Stimulated activated CD4-positive, alpha-beta T cell treated with anti-CD3 and anti-CD28 coated beads, Interleukin-12 subunit alpha, Interleukin-12 subunit beta, amount 100 ng/mL, for 48 hours (primary cell): ENCODE measurements at places on chromosomes 1 and 21.
A peak's percentile ranks its signal among the peaks of the same experiment; 100 is the strongest.

- DNase-seq, result peak; percentile 60
These were observed 712 bp downstream of the DEGS1 start for GRCh38 chr1:224183591-224184312.

- peak; percentile 4 for DNase-seq
These were observed 75.2 kb downstream of the NFIA start for GRCh38 chr1:61157468-61157987.

- no peak for DNase-seq
These were observed 26.4 kb downstream of the QSOX1 start for GRCh38 chr1:180181048-180181447.

DNA sequence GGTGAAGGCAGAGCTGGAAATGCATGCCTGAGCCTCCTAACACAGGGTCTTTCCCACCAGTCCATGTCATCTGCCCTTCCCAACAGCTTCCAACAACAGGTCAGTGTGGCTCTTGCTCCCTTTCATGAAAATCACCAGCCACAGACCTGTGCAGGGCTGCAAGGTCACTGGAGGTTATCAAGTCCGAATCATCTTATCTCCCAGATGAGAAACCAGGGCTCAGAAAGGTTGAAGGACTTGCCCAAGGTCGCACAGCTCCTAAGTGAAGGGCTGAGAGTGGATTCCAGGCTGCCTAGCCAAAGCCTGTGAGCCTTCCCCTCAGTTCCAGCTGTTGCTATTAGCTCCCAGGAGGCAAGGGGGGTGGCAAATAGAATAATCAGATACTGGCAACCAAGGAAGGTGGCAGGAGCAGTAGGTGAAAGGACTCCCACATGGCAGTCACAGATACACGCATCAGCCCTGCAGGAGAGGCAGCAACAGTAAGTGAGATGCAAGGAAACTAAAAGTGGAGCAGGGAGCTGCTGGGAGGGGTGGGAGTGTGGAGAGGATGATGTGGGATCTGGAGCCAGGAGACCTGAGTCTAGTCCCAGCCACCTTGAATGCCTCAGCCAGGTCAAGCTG, 74.2 kb downstream of the SSBP3 start:
- DNase-seq, result no peak

GRCh38 chr1:117059334-117059677, 820 bp upstream of the TTF2 start:
- peak; percentile 54 for DNase-seq

- no peak for DNase-seq
These were observed 28.2 kb downstream of the ATP8B2 start for GRCh38 chr1:154353460-154353904.

DNA sequence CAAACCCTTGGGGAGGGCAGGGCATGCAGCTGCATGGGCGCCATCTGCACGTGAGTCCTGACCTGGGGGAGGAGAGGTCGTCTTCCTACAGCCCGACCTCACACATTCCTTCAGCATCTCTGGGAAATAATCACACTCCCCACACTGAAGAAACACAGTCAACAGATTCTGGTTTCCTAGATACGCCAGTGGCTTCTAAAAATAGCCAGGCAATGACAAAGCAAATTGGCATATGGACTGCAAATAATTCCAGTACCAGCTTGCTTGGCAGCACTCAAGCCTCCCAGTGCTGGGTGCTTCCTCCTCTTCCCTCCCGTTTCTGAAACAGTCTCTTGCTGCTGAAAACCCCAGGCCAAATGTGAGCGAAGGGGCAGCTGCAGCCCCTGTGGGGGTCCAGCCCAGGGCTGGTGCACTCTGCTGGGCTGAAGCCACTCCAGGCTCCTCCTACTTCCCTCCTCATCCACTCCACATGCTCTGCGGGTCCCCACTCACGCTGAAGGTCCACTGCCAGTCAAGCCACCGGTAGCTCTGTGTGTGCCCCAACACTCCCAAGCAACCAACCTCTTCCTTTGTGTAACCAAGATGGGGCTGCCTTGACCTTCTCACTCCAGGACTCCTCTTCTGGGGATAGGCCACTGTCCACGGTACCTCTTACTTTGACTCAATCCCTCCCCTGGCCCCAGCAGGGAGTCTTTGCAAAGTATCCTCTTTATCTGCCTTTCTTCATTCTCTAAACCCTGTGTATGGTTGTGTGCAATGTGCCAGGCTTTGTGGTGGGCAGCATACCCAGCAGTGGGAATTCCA, 69.0 kb downstream of the KCND3 start:
- DNase-seq, result no peak

DNA sequence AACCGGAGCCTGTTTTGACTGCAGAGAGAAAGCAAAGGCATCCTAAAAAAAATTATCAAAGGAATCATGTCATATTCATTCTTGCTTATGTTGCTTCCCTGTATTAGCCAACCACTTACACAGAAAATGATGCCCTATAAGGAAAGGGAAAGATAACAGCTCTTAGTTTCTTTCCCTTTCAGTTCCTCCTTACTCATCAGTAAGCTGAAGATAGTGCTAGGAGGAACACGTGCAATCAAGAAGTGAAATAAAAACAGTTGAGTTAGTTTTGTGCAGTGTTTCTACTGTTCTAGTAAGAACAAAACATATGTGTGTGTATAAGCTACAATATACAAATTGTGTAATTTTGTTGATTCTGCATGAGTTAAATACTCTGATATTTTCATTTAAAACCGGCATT, 45.3 kb upstream of the MTF2 start:
- no peak for DNase-seq

DNA sequence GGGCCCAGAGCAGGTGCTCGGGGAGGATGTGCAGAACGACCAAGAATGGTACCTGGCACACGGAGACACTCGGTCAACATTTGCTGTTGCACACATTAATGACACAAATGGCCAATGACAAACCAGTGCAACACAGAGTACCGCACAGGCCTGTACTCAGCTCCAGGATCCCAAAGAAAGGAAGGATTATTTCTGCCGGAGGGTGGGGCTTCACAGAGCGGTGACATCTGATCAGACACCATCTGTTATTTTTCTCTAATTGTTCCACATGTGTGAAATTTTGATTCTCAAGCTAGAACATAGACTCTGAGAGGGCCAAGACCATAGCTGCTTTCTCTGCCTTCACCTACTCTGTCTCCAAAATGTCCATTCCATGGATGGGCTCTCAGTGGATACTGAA, 100.4 kb downstream of the MRPL37 start:
- no peak for DNase-seq

DNA sequence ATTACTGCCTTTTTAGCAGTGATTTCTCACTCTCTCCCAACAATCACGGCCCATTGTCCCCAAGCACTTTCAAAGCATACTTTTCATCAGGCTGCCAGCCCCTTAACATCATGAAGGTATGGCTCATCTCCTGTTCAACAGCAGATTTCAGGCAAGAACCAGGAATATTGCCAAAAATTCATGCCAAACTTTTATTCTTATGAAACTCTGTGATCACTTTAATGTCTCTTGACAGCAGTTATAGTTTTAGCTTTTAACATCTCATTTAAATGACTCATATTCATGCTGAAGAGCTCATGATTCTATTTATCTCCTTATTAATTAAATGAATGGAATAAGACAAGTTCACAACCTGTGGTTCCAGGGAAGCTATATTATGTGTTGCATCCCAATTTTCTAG, 235.1 kb downstream of the GRIK1 start:
- DNase-seq, result no peak

GRCh38 chr1:22888320-22889075, 84.2 kb downstream of the LACTBL1 start:
- DNase-seq, result no peak

- DNase-seq, result no peak
These were observed 22.0 kb downstream of the AGRN start for GRCh38 chr1:1041873-1042272.

DNA sequence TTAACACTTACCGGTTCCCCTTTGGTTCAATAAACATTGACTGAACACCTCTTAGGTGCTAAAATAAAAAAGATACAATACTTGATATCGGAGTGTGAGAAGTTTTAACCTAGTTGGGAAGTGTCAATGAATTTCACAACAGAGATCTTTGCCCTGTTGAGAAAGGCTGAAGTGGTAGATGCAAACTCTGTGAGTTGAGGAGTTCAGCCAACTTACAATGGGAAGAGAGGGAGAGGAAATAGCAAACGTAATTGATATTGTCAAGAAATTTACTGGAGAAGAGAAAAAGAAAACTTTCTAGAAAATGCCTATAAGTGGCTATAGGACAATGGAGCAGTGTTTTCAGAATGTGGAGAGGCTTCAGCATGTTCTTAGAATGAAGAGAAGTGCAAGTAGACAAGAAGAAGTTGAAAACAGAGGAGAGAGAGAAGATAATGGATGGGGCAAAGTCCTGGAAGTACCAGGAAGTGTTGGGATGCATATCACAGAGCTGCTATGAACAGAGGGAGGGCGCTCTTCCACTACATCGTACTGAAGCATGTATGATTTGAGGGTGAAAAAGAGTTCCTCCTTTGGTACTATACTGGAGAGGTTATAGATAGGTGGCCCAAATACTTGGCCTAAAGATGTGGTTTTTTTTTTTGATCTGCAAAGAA, 48.9 kb downstream of the MEF2D start:
- no peak for DNase-seq

DNA sequence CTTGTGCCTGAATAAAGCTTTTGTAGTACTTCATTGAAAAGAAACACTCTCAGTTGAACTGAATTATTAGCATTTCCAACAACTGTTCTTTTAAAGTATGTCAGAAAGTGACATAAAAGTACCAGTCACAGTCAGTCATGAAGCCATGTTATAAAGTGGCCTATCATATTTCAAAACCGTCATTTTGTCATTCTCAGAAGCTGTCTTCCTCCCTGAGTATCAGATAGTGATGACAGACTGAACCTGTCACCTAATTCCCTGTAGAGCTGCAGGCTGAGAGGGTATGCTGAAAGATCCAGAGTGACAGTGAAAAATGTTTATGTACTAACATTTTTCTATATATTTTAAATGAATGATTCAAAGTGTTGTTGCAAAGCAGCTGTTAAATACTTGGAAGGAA, 1121.7 kb upstream of the PRMT6 start:
- DNase-seq, result no peak

DNA sequence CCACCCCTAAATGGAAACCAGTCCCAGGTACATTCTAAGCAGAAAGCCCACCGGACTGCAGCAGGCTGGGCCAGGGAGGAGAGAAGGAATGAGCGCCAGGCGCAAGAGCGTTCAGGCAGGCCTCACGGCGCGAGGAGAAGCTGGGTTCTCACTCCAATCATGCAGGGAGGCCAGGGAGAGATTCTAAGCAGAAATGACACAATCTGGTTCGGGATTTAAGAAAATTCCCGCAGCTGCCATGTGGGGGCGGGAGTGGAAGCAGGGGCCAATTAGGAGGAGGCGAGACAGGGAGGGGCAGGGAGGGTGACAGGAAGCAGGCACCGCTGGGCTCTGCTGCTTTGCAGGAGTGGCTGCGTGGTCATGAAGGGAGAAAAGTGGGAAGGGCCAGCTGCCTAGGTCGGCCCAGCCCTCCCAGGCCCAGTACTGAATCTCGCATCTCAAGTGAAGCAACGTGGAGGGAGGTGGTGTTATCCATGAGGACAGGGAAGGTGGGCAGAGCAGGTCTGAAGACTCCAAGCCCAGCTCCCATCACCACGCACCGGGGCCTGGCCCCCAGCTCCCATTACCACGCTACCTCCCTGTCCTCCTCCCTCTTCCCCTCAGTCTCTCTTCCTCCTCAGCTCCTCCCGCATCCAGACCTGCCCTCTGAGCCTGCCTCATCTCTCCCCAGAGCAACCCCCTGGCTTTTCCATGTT, 11.8 kb downstream of the NPHP4 start:
- DNase-seq, result no peak

- no peak for DNase-seq
These were observed 244.2 kb upstream of the HOOK1 start for GRCh38 chr1:59570524-59570923.

DNA sequence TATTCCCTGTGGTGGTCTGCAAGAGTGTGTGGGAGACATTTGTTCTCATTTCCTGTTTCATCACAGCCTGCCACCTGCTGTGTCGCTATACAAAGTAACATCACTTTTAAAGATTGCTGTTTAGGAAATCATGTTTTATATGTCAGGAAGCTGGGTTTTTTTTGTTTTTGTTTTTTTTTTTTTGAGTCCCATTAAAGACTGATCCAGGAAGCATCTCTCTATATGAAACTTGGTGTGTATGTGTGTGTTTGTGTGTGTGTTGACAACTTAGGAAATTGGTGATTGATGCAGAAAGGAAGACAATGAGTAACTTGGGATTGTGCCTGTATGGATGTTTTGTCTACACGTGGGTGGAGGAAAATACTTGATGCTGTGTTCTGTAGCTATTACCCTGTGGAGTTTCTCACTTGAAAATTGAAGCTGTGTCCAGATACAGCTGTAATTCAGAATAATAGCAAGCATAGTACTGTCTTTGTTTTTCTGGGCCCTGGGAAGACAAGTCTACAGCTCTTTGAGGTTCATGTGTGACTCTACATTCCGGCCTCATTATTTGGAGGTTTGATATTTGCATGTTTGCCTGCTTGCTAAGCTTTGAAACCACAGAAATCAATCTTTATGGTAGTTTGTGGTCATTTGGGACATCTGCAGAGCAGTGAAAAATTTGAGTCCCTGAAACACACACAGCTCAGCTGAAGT, 47.9 kb downstream of the LAMC1 start:
- no peak for DNase-seq

GRCh38 chr1:38839363-38839762, 20.2 kb downstream of the RRAGC start:
- DNase-seq, result no peak

GRCh38 chr1:229440851-229441537, 7.1 kb upstream of the ACTA1 start:
- no peak for DNase-seq

- no peak for DNase-seq
These were observed 361.0 kb upstream of the RUNX1 start for GRCh38 chr21:35410123-35410522.

GRCh38 chr1:155961937-155962336, 16.4 kb downstream of the ARHGEF2 start:
- DNase-seq, result no peak

DNA sequence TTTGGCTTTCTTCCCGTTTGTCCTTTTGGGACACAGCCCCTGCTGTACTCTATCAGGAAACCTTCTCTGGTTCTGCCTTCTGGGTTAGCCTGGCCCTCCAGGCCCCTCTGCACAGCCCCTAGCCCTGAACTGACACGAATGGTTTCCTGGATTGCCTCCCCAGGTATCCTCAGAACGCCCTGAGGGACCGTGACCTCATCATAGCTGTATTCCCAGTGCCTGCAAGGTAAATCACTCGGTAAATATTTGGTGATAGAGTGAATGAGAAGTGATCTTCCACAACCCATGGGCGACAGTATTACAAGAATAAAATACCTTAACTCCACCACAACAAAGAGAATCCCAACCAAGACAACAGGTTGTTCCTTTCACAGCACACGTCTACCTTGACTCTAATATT, 637.2 kb downstream of the SMYD3 start:
- no peak for DNase-seq
